ENCODE measurements at places on chromosomes 7 and 10.

GRCh38 chr7:2792235-2792634 lies 51.9 kb downstream of the GNA12 start:
- no peak for DNase-seq

- DNase-seq: no peak
Observed at GRCh38 chr10:72611783-72612182, 14.1 kb downstream of the MICU1 start.

DNA sequence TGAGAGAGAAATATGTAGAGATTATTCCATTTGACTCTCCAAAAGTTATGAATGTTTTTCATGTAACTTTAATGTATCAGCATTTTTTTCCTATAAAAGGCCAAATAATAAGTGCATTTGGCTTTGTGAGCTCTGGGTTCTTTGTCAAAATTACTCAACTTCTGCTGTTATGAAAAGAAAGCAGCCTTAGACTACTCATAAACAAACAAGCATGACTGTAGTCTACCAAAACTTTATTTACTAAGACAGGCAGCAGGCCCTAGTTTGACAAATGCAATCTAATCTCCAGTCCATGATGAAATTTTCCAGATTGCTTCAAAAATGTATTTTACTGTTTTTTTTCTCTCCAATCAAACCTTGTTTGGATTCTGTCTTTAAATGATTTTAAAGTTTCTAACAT lies 46.3 kb downstream of the MRPL32 start:
- DNase-seq: no peak

DNA sequence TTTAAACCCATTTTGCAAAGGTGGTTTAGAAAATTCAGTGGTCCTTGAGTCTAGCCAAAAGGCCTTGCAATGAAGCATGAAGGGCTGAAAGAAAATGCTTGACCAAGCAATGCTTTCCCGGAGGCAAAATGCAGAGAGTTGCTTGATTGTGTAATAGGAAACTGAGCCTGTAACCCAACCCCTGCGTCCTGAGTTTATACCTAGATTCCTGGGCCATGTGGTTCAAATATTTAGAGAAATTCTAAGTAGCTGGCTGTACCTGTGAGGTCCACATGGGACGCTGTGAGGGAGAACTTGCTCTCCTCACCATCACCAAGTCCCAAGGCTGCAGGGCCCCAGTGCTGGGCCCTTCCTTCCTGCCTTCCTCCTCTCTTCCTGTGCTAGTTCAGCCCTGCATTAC lies 45.7 kb downstream of the CXCL12 start:
- peak; percentile 15 for DNase-seq

- no peak for DNase-seq
Observed at GRCh38 chr10:61990761-61991135, 89.2 kb downstream of the ARID5B start.

- DNase-seq: no peak
Observed at GRCh38 chr7:28075674-28076358, 104.8 kb downstream of the JAZF1 start.

GRCh38 chr10:100013621-100014020 lies 3.9 kb upstream of the DNMBP start:
- DNase-seq: no peak

DNA sequence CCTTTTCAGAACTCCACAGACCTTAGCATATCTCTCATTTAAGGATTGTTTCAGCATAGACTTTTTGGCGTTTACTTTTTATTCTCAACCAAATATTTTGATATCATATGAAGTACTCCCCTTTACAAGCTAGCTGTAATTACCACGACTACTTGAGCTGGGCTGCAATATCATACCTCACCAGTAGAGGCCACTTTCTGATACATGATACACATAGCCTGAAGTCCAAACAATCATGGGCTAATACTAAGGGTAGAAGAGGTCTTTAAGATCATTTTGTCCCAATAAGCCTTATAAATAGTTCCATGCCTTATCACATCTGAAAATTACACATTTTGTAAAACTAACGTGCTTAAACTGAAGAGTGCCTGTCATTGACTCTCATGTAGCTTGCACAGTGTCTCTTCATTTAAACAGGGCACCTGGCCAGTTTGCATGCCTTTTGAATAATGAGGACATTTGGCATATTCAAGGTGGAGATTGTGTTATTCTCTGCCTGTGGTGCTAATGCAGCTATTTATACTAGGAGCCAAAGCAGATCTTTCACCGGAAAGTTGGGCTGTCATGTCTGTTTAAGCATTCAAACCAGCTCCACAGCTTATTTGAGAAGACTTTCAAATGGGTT lies 403.7 kb upstream of the ZMIZ1 start:
- DNase-seq: no peak

DNA sequence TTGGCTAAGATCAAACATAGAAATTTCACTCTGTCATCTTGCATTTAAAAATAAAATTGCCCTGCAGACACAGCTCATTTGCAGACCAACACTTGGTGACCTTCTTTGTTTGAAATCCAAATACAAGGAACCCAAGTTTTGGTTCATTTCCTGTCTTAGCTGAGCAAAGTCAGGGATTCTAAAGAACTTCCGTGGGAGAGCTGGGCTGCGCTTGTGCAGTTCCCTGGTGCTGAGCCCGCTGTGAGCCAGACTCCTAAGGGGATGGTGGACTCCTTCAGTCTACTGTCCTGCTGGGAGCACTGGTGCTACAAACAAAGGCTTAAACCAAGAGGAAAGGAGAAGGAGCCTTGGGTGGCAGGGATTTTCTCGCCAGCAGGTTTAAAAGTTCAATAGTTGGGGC lies 60.0 kb downstream of the MYOF start:
- DNase-seq: no peak

- no peak for DNase-seq
Observed at GRCh38 chr7:111232249-111233084, 141.5 kb downstream of the LRRN3 start.

DNA sequence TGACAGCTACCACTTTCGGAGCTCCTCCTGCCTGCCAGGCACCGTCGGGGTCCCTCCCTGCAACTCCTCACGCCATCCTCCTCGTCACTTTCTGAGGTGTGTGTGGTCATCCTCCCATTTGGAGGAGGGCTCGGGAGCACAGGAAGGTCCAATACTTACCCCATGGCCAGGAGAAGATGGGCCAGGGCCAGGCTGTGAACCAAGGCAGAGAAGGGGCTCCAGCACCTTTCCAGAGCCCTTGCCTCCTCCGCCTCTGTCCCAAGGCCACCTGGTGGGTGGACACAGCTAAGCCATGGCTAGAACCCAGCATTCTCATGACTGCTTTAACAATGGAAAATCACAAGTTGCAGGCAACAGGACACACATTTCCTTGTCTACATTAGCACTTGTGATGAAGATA lies 215.5 kb downstream of the TCERG1L start:
- no peak for DNase-seq

Data from gastrocnemius medialis (tissue), 4 donors.